ENCODE measurements at places on chromosomes 5 and 9. TPM values are rescaled to one million over a fixed set of nuclear protein-coding genes. Genes with fewer than 3 reads are reported as not detected.

DNA sequence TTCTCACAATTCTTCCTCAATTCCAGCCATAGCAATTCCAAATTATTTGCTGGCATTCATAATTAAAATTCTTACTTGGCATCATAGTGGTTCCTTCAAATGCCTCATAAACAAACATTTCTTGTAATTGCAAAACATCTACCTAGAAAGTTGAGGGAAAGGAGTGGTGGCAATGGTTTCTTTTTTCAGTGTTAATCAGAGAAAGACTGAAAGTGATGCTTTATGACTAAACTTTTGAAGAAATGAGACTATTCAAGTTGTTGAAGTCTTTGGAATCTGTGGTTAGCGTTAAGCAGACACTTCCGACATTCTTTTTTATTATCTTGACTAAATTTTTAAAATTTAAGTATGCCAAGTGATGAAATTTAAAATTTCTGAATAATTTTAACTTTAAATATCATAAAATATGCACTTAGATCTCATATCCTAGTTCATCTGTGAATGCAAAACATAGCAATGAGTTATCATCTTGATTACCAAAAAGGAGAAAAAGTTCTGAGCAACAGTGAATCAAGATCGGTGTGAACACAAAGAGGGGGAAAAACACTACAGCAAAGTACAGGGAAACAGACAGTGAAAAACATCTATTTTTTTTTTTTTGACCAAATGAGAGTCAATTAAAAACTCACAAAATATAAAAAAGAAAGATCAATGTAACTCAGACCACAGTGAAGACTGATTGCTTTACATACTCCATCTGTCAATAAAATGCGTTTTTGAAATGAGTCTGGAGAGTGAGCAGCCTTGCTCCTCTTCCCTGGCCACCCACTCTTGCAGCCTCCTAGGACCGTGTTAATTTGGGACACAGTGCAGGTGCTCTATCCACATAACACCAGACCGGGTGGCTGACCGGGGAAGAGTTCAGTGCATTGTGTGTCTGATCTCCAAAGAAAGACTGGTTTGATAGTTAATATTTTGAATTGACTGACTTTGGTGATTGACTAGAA, 20.6 kb upstream of the IL7R start:
- no peak for DNase-seq

GRCh38 chr9:111451570-111451969, 32.6 kb downstream of the ECPAS start:
- DNase-seq: no peak

- no peak for DNase-seq
Measured at GRCh38 chr5:86786955-86787354, 169.2 kb downstream of the COX7C start.

GRCh38 chr5:107215611-107216010, 455.1 kb downstream of the EFNA5 start:
- DNase-seq: no peak

SYNPO gene
- total RNA-seq: 226 TPM

- no peak for DNase-seq
Measured at GRCh38 chr9:91089405-91090129, 272.2 kb downstream of the AUH start.

TAS2R1 gene
- not detected for total RNA-seq

GRCh38 chr5:111656580-111656979, 100.4 kb downstream of the NREP start:
- no peak for DNase-seq

DNA sequence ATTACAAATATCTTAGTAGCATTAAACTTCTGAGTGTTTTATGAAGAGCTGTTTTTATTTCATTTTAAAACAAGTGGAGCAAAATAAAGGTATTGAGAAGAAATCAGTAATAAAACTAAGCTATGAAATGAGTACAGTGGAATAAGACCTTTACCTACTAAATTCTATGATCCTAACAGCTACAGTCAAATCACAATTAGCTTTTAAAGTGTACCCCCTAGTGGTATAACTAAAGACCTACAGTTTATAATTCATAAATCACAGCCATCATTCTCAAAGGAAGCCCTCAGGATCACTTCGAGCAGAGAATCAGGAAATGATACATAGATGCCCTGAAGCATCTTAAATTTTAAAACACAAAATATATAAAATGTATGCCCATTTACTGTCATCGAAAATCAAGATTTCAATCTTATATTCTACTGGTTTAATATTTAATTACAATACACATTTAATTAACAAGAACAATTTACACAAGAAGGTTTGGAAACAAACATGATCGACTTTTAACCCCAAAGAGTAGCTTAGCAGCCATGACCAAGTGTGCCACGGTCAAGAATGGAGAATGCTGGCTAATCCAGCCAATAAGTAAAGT, 12.3 kb downstream of the CCNH start:
- no peak for DNase-seq

PCDHGB6 gene
- 9.5 TPM for total RNA-seq

DNA sequence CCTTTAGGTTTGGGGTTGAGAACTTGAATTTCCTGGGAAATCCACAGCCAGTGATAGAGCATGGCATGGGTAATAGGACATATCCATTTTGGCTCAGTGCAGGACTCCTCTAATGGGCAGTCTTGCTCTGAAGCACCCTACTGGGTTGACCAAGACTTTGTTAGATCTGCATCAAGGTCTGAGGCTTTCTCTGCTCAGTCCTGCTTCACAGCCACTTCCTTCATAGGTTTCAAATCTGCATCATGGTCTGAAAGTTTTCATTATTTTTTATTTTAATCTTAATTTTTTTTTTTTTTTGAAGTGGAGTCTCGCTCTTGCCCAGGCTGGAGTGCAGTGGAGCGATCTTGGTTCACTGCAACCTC, 36.5 kb downstream of the KIF2A start:
- DNase-seq: no peak

- DNase-seq: no peak
Measured at GRCh38 chr9:134431095-134431494, 104.8 kb downstream of the RXRA start.

- DNase-seq: no peak
Measured at GRCh38 chr9:70761139-70761670, 346.7 kb upstream of the KLF9 start.

DNA sequence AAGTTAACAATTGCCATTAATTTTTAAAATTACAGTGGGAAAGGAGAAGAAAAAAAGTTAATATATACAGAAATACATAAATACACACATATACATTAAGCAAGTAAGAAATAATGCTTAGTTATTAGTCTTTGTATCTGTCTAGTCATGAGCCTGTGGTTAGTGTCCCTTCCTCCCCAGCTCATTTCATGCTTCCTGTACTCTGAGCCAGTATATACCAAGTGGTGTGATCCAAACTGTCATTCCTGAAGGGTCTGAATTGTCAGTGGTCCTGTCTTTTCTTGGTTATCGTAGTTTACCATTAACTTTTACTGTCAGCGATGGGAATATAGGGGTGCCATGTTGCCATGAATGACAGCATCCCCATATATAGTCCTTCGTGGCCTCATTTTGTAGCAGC, 24.2 kb upstream of the STOM start:
- DNase-seq: no peak

DNA sequence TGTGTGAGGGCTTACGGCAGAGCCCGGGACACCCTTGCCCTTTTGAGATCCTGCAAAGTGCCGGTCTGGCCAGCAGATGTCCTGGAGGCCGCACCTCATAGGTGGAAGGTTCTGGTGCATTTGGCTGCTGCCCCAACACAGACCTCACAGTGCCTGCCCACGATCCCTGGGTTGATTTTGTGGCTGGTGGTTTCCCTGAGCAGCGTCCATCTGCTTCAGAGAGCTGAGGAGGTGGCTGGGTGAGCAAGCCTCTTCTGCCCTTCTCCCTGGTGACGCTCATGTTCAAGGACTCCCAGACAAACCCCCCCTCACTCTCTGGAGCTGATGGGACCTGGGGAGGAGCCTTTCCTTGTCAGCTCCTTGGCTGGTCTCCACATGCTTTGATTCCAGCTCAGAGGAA, 18.9 kb downstream of the BNIP1 start:
- DNase-seq: no peak

DNA sequence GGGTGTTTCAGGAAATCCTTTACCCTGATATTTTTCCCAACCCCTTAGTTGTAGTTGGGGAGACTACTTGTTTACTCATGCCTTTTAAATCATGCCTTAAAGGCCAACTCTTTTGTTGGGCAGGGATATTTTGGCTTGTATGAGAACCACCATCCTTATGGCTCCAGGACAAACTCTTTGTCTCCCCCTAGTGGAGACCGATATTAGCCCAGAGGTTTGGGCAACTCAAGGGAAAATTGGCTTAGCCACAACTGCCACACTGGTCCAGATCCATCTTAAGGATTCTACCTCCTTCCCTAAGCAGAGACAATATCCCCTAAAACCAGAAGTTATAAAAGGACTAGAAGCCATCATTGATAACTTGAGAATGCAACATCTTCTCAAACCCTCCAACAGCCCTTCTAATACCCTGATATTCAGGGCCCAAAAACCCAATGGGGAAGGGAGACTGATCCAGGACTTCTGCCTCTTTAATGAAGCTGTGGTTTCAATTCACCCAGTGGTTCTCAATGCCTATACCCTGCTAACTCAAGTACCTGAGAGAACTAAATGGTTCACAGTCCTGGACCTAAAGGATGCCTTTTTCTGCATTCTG, 100.9 kb upstream of the HCN1 start:
- no peak for DNase-seq

SH2D3C gene
- total RNA-seq: 5.3 TPM

C8G gene
- total RNA-seq: not detected

Measured in thoracic aorta (tissue), 2 donors.